ENCODE measurements at places on chromosomes 5 and 9.

GRCh38 chr9:34032631-34033030, 16.1 kb downstream of the UBAP2 start:
- DNase-seq, result no peak

DNA sequence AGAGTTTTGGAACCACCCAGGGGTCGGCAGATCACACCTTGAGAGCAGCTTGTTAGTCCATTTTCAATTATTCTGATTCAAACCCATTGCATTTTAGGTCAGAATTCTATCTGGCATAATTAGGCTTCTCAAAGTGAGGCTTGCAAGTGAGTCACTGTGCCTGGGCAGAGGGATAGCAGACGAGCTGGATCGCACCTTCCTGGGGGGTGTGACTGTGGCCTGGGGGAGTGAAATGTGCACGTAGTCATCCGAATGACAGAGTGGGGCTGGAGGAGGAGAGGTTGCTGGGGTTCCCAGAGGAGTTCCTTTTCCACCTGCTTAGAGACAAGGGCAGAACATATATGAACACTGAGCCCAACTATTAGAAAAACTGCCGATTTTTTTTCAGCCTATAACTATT, 31.7 kb downstream of the SPACA9 start:
- DNase-seq, result no peak

- DNase-seq, result no peak
Measured at GRCh38 chr9:110626101-110626829, 42.3 kb upstream of the MUSK start.

DNA sequence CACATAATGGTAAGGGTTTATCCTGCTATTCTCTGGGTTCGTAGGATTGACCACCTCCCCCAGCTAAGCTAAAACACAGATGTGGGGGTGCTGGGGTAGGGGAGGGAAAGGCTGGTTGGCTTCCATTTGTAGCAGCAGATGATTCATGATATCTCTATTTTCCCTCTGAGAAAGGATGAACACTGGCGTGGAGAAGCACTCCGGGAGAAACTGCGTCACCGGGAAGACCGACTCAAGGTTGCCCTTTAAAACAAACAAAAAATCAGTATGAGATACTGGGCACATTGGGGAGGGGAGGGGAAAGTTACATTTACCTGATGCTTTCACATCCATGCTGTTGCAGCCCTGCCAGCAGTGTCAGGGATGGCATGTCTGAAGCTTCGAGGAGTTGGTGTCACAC, 28.2 kb downstream of the RAB14 start:
- no peak for DNase-seq

DNA sequence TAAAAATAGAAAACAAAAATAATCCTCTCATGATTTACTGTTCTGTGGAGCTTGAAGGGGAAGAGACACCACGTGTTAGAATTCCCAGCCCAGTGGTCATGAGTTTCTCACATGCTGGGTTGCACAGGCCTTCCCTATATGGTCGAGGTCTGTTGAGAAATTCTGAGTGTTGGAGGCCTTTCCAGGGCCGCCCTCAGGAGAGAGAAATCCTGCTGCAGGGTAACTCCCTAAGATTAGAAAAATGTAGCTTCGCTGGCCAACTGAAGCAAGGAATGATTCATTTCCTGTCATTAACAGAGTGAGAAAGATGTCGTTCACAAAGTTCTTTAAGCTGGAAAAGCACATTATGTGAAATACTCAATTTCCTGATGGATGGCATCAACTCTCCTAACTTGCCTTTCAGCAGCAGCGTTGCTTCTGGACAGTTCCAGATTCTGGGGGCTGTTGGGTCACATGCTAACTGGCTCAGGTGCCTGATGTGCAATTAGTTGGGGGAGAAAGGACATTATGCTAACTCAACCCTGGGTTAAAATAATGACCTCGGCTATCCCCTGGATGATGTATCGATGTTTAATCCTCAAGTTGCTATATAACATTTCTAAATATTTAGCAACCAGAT, 104.8 kb upstream of the CD180 start:
- DNase-seq, result no peak

DNA sequence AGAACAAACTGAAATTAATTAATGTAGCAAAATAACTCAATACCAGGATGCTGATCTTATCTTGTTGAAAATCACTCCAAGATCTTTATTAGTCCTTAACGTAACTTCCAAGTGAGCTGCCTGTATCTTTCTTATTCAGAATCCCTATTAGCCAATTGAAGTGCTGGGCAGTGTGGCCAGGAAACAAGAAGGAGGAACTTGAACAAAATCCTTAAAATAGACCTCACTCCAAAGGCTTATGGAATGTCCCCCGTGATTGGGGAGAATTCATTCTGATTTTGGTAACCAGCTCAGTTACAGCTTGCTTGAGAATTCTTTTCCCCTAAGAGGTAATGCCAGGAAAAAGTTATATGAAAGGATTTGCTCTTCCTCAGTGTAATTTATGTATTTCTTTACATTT, 171.0 kb downstream of the DEPDC1B start:
- DNase-seq, result no peak

- no peak for DNase-seq
Measured at GRCh38 chr5:94969174-94969573, 315.7 kb downstream of the MCTP1 start.

- DNase-seq, result no peak
Measured at GRCh38 chr9:136611119-136611518, 51.6 kb upstream of the EGFL7 start.

DNA sequence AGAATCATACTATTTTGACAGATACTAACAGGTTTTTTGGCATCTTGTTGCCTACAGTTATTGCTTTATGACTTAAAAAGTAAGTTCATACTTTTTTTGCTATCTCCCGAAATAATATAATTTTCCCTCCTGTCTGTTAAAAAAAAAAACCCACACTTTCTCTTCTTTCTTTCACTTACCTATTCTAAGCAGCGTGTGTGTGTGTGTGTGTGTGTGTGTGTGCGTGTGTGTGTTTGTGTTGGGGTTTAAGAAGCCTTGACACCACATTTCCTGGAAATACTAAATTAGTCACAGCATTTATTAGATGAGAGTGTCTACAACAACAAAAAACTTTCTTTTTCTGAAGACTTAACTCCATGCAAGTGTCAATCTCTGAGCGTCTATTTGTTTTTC, 12.4 kb downstream of the TNFAIP8 start:
- no peak for DNase-seq

GRCh38 chr5:92594031-92594430, 987.0 kb downstream of the NR2F1-AS1 start:
- DNase-seq, result no peak

DNA sequence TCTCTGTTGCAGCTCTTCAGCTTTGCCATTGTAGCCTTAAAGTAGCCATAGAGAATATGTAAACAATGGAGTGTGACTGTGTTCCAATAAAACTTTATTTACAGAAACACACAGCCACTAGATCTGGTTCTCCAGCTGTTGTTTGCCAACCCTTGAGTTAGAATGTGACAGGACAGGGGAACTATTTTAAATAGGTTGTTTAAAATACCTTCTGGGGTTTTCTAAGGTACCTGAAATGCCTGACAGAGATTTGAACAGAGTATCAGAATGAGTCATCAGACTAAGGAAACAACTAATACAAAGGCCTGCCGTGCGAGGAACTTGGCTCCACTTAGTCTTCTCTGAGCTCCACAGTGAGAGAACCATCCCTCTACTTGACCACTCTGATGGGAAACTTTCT, 85.4 kb downstream of the HSD17B4 start:
- no peak for DNase-seq

- no peak for DNase-seq
Measured at GRCh38 chr9:131304676-131305355, 15.3 kb downstream of the PLPP7 start.

DNA sequence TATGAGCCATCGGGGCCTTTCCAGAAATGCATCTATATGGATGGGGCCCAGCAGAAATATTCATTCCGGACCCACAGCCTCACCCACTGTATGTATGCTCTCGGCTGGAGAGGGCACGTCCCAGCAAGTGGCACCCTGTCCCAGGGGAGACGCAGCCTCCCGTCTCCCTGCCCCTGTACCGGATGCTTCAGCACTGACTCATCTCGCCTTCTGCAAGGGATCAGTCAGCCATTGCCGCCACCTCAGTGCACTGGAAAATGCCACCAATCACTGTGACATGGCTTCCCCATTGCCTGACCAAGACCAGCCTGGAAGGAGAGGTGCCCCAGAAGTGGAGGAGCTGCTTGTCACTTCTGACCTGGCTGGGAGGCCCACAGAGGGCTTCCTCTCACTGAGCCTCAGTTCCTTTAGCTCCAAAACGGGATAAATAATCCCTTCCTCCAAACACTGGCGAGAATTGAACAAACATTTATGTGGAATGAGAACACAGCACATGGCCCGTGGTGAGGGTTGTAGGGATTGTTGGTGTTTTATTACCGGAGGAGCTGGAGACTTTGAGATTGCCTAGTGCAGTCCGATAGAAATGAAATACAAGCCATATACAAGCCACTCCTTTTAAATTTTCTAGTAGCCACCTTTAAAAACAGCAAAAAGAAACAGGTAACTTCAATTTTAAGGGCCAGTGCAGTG, 43.9 kb upstream of the ORM1 start:
- no peak for DNase-seq

- no peak for DNase-seq
Measured at GRCh38 chr5:116674881-116675625, 100.4 kb upstream of the SEMA6A start.

GRCh38 chr5:89457411-89458331, 574.7 kb upstream of the MEF2C start:
- no peak for DNase-seq

- no peak for DNase-seq
Measured at GRCh38 chr9:110131499-110131898, 76.5 kb downstream of the C9orf152 start.

- DNase-seq, result peak; percentile 53
Measured at GRCh38 chr5:142403583-142403982, 78.8 kb upstream of the SPRY4 start.

GRCh38 chr9:130138171-130138653, 34.0 kb upstream of the NCS1 start:
- DNase-seq, result no peak

DNA sequence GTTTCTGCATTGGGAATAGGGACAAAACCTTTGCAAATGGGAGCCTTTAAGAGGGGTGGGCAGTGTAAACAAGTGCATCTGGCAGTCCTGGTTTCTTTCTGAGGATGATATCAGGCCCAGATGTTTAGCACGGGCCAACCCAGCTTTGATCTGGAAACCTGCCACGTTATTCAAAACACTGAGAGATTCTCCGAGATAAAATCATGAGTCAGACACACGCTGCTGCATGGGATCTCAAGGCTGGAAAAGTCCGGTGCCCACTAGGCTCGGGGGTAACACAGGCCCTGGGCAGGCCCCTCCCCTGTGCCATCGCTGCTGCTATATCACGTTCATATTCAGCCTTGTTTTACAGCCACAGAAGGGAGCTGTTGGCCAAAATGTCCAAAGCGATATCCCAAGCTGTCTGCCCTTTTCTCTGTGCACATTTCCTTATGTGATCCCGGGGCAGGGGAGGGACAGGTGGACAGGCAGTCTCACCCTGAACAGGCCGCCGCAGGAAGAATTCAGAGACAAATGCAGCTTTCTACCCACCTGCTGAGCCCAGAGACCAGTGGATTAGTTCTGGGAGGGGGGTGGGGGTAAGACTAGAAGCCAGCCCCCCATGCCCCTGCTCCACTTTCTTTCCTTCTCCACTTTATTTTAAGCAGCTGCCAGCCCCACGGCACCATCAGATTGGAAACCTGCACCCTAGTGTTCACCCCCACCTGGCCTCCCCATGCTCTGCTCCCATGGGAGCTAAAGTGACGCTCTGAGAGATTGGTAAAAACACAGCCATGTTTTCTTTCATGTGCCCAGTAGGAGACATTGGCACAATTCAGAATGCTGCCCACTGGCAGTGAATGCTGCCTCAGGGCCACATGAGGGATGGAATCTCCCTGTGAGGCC, 63.1 kb downstream of the TMOD1 start:
- DNase-seq, result no peak

- DNase-seq, result no peak
Measured at GRCh38 chr5:109411627-109412026, 1.9 kb upstream of the PJA2 start.

DNA sequence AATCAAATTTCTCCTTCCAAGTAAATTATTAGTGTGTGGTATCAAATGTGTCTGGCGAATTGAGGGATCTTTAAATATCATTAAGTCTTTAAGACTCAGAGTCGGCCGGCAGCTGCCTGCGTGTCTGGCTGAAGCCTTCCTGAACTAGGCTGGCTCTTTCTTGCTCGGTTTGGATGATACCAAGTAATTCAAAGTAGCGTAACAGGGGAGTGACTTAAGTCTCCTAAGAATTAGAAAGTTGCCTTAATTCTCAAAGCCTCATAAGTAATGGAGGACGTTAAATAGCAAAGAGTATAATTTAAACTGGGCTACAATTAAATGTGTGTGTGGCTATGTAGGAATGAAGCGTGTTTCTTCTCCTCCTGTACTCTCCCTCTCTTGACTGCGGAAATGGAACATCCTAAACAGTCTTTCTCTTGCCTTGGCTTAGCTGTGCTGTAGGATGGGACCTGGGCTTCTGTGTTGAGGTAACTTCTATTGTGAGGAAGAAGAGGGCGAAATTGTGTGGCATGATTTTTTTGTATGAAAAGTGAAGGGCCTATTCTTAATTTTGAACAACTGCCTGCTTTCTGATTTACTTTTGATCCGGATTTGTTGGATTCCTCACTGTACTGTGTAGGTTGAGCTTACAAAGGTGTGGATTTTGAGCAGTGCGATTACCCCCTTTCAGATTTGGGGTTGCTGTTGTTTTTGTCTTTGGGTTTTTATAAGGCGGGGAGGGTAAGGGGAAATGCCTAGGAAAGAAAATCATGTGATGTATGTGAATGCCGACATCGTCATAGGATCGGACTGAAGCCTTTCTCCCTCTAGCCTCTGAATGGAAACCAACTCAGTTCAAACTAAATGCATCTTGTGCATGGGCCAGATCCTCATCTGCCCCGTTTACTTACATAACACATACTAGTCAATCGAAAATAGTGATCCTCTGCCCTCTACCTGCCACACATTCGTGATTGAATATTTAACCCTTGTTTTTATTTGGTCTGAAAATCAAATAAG, 29.9 kb downstream of the CPEB4 start:
- DNase-seq, result peak; percentile 89

GRCh38 chr5:157914151-157914788, 55.3 kb upstream of the CLINT1 start:
- no peak for DNase-seq

GRCh38 chr5:91070761-91071550, 312.2 kb downstream of the ARRDC3 start:
- no peak for DNase-seq
